Stimulated activated CD4-positive, alpha-beta T cell treated with anti-CD3 and anti-CD28 coated beads, Interleukin-4, amount 100 ng/mL, for 24 hours (primary cell): ENCODE measurements at places on chromosomes 1 and 21.

GRCh38 chr21:36388835-36389234 is 3.6 kb downstream of the CHAF1B start:
- DNase-seq = no peak

- no peak for DNase-seq
Measured at GRCh38 chr1:62716397-62716796, 28.2 kb upstream of the DOCK7 start.

- DNase-seq = no peak
Measured at GRCh38 chr1:71233645-71234044, 152.8 kb upstream of the ZRANB2 start.

DNA sequence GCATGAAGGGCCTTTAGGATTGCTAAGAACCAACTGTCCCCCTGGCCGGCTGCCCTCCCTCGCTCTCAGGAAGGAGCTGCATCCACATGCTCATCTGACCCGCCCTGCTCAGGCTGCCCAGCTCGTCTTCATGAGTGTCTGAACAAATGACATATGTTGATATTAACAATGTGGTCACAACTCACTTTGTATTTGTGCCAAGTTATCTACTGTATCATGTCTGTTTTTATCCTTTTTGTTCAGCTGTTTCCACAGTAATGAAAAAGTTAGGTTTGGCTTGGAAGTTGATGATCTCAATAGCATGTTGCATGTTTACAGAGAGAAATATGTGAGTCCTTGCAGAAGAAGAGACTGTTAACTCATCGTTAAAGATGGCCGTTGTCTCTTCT is 75.1 kb downstream of the PHTF1 start:
- DNase-seq = no peak

- DNase-seq = no peak
Measured at GRCh38 chr21:31222142-31222541, 121.9 kb downstream of the TIAM1 start.

DNA sequence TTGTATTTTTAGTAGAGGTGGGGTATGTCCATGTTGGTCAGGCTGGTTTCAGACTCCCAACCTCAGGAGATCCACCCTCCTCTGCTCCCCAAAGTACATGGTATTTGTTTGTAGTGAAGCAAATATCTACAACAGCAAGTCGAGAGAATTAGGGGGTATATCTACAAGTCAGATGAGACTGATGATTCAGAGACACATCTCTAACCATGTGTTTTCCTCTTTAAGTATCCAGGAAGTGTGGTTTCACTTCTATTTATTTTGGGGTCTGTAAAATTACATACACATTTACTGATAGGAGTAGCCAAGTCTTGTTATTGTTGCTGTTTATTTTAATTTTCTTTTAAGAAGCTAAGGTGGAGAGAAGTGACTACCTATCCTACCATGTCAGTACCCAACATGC is 44.9 kb downstream of the SGIP1 start:
- no peak for DNase-seq

DNA sequence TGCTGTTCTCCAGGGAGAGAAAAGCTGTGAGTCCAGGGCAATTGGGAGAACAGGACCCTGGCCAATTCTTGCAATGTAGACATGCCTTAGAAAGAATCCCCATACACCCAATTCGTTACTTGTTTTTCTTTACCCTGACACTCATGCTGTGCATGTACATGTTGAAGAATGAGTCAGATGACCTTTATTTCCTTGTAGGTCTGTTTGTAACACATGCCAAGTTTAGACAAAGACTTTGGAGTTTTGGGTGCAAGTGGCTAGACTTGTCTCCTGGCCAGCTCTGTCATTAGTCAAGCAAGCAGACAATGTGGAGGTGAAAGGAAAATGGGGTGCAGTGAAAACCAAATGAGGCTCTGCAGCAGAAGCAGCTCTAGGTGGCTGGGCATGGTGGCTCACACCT is 38.1 kb downstream of the GNPAT start:
- no peak for DNase-seq

DNA sequence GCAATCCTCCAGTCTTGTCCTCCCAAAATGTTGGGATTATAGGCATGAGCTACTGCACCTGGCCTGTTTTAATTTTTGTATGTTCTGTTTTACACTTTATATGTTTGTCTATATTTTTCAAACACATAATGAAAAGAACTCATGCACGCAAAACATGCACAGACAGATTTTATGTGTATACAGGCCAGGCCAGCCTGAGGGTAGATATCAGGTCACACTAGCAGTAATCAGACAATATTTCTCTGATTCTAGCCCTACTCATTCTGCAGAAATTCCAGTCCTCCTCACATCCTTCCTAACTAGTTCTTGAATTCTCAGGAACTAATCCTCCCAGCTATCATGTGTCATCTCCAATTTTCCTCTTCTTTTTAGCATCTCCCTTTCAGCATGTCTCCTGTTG is 27.8 kb upstream of the PHGDH start:
- DNase-seq = no peak
